CD4-positive, alpha-beta T cell treated with Interleukin-12 subunit alpha and Interleukin-12 subunit beta, for 1 hour (primary cell): ENCODE measurements at places on chromosomes 5 and 9.

DNA sequence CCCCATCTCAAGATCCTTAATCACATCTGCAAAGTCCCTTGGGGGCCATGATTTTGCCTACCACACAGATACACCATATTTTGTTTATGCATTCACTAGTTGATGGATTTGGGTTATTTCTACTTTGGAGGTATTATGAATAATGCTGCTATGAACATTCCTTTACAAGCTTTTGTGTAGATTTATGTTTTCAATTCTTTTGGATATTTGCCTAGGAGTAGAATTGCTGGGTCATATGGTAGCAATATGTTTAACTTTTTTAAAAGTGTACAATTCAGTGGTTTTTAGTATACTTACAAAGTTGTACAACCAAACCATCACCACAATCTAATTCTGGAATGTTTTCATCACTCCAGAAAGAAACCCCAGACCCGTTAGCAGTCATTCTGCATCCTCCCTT is 7.8 kb upstream of the ANP32B start:
- no peak for DNase-seq

- no peak for DNase-seq
Measured at GRCh38 chr5:108911055-108911454, 163.4 kb downstream of the FER start.

DNA sequence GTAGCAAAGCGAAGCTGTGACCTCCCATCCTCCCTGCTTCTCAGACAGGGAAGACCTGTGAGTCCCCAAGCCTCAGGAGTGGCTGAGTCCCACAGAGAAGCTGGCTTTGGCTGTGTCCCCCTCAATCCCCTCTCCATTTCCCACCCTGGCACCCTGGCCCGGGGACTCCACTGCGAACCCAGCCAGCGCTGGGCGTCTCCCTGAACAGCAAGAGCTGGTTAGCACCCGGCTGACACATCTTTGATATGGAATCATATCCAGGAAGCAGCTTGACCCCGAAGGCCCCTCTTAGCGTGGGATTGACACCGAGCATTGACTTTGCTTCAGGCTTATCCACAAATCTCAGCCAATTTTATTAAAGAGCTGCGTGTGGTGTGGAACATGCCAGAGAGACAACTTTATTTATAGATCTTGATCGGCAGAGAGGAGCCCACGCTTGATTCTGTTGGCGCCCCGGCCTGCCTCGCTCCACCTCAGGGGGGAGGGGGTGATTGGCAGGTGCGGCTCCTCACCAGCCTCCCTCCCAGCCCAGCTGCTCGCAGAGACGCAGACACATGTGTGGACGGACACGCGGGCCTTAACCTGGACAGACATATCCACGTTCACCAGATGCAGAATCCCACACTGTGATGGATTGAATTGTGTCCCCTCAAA is 120.7 kb upstream of the MVB12B start:
- no peak for DNase-seq

DNA sequence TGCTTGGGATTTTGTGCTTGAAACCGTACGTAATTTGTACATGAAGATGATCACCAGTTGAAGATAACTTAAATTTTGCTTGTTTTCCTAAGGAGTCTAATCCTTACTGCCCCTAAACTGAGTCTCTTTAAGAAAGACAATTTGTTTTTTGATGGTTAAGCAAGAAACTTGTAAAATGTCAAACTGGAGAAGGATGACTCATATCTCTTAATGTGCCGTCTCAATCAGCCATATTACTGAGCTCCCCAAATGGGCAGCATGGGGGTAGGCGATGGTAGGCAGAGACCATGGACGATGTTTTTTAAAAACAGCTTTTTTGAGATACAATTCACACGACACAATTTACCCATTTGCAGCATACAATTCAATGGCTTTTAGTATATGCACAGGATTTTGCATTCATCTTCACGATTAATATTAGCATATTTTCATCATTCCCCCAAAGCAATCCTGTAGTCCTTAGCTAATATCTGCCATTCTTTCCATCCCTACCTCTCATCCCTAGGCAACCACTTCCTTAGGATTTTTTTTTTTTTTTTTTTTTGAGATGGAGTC is 14.3 kb downstream of the ARHGAP26 start:
- DNase-seq: no peak

GRCh38 chr5:132224716-132225115 is 2.9 kb downstream of the P4HA2 start:
- DNase-seq: no peak

GRCh38 chr9:71822456-71822855 is 54.1 kb upstream of the CEMIP2 start:
- no peak for DNase-seq

DNA sequence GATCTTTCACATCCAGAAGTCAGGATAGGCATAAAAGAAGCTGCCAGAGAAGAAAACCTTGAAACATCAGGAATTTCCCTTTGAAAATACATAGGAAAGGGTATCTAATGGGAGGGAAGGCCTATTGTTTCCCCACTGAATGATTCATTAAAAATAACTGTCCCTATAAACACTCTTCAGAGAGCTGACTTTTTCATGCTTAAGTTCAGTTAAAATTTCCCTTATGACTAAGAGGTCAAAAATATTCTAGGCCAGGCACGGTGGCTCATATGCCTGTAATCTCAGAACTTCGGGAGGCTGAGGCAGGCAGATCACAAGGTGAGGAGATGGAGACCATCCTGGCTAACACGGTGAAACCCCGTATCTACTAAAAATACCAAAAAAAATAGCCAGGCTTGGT is 499.5 kb downstream of the ENC1 start:
- no peak for DNase-seq

DNA sequence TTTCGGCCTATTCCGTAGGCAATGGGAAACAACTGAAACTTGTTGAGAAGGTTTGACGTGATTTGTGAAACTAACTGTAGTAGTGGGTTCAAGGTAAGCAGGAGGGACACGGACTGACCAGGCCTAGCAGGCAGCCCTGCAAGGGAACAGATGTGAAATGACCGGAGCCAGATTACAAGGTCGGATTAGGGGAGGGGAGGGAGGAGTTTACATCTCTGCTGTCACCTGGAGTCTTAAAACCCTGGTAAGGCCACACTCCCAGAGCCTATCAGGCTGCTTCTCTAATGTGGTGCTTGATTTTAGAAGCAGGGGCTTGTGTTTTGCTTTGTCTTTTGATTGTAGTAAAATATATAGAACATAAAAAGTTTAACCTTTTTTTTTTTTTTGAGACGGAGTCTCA is 3.5 kb upstream of the SPTAN1 start:
- no peak for DNase-seq

DNA sequence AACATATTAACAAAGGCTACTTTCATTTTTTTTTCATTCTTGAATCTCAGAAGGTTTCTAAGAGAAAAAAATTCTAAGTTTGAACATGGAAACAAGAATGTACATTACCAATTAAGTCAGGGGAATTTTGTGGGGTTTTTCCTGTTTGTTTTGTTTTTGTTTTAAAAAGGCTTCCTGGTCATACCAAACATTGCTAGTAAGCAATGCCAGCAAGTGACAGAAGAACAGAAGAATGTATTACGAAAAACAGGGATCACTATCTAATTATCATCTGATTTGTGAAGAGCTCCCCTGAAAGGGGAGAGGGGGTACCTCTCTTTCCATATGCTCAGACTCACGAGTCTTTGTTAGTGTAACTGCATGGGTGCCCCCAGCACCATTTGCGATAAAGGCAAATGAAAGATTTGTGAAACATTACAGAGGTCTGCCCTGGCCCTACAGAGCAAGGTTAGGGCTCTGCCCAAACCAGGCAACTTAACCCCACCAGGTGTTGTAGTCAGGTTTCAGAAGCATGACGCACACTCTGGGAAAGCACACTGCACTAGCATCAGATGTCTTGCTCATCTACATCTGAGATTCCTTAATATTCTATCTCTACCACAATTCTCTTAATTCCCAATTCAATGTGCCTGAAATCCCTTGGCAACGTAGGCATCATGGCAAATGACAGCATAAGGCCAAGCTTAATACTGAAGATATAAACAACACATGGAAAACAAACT is 268.2 kb downstream of the MLLT3 start:
- no peak for DNase-seq

- no peak for DNase-seq
Measured at GRCh38 chr5:16693879-16694278, 77.1 kb upstream of the RETREG1 start.

DNA sequence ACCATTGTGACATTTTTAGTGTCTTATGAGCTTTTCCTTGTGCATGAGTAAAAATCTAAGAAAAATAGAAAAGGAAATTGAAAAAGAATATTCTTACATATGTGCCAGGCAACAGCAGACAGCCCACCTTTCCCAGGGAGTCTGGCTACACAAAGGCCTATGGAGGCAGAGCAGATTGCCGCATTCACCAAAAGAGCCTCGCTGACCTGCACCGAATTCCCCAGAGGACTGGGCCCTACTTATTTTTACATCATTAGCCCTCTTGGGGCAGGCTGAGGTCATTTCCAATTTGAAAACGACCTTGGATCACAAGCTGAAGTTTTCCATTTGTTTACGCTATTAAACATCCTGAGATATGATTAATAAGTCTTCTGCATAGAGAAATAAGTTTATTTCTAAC is 66.2 kb upstream of the WDR41 start:
- DNase-seq: no peak

DNA sequence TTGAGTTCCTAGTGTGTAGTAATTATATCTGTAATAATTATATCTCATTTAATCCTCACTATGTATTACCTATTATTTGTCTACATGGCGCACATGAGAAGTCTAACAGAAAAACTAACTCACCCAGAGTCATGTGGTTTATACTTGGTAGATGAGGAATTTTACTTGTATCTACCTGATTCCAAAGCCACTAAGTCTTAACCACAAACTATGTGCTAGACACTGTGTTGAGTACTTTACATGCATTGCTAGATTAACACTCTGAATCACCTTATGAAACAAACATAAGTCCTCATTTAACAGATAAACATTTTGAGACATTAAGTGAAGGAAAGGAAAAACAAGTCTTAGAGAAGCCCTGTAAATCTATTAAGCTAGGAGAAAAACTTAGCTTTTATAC is 404.8 kb downstream of the TLR4 start:
- DNase-seq: no peak

GRCh38 chr9:115275753-115276152 is 157.8 kb upstream of the TNC start:
- DNase-seq: no peak
